BJ (cell line): ENCODE measurements at places on chromosomes 2 and 18. TPM values are rescaled to one million over a fixed set of nuclear protein-coding genes. Genes with fewer than 3 reads are reported as not detected.

The KCNG2 gene
- not detected in 2 replicates for polyA plus RNA-seq

The TBR1 gene
- polyA plus RNA-seq, result not detected in 2 replicates

The REV1 gene
- 17.9 and 23.5 TPM in 2 replicates for polyA plus RNA-seq

The SCYGR1 gene
- polyA plus RNA-seq, result not detected in 2 replicates

The PLEK gene
- polyA plus RNA-seq, result 0.07 TPM in 1 of 2 replicates, not detected in the other

The BOLL gene
- not detected in 2 replicates for polyA plus RNA-seq

The C1GALT1C1L gene
- 0.12 and 0.48 TPM in 2 replicates for polyA plus RNA-seq

The MYCN gene
- polyA plus RNA-seq, result not detected in 2 replicates

The RIT2 gene
- not detected in 2 replicates for polyA plus RNA-seq

The ATL2 gene
- 9.3 and 12.5 TPM in 2 replicates for polyA plus RNA-seq

The CFC1 gene
- polyA plus RNA-seq, result not detected in 2 replicates

The SERPINB2 gene
- polyA plus RNA-seq, result 15.2 and 22.1 TPM in 2 replicates

The CCDC178 gene
- not detected in 2 replicates for polyA plus RNA-seq

The LINC00305 gene
- polyA plus RNA-seq, result not detected in 2 replicates

The KCNJ3 gene
- polyA plus RNA-seq, result 3.2 and 5.4 TPM in 2 replicates

The TRIB2 gene
- 11.0 and 12.5 TPM in 2 replicates for polyA plus RNA-seq

The CFAP221 gene
- polyA plus RNA-seq, result 0.12 TPM in 1 of 2 replicates, not detected in the other

The FAP gene
- 135 and 263 TPM in 2 replicates for polyA plus RNA-seq

The ELOA2 gene
- polyA plus RNA-seq, result not detected in 2 replicates

DNA sequence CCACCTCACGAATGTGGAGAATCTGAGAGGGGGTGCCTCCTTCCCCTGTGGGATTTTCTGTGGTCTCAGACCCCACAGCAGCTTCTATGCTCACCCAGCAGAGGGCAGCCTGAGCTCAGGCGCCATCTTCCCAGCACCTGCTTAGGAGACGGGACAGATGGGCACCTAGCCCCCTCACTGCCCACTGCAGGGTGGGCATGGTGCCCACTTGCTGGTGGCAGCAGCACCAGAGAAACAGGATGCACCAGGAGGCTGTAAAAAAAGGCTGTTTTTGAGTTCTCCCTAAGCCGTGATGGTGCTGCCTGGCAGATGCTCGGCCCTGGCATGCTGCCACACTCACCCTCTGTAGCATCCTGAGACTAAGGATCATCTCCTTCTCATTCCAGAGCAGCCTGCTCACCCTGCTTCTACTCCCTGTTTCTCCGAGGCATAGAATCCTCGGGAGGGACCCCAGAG lies 19.1 kb upstream of the SLC20A1 start:
- DNase-seq, result peak; percentile 19

DNA sequence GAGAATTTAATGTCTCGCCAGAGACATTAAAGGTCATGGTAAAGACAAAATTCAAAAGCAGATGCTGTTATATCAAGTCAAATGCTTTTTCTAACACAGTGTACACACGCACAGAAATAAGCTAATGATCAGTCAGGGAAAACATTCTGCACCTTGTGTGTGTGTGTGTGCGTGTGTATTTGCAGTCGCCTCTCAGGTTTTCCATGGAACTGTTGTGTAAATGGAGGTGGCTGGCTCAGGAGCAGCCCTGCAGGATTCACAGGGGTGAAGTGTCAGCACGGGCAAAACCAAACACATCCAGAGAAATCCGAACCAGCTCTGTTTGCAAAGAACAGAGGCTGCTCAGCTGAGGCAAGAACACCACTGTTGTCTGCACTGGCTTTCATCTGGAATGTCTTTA lies 76.2 kb upstream of the YWHAQ start:
- no peak for DNase-seq

DNA sequence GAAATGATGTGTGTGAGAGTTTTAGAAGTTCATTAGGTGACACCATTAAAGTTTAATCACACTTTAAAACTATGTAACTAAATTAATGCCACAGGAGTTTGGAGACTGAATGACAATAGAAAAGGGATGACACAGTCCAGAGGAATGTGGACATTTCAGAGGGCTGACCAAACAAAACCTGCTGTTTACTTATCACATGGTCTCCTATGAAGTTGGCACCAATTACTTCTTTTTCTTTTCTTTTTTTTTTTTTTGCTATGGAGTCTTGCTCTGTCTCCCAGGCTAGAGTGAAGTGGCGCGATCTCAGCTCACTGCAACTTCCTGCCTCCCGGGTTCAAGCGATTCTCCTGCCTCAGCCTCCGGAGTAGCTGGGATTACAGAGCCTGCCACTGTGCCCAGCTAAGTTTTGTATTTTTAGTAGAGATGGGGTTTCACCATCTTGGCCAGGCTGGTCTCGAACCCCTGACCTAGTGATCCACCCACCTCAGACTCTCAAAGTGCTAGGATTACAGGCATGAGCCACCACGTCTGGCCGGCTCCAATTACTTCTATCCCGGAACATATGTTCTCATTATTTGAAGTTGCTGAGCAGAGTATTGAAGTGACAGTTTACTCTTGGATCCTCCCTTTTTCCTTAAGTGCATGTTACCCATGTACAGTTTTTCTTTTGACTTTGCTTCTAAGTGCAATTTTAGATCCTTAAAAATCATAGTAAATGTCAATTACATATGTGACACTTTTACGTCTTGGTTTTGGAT lies 4.3 kb downstream of the AGPS start:
- DNase-seq, result no peak

DNA sequence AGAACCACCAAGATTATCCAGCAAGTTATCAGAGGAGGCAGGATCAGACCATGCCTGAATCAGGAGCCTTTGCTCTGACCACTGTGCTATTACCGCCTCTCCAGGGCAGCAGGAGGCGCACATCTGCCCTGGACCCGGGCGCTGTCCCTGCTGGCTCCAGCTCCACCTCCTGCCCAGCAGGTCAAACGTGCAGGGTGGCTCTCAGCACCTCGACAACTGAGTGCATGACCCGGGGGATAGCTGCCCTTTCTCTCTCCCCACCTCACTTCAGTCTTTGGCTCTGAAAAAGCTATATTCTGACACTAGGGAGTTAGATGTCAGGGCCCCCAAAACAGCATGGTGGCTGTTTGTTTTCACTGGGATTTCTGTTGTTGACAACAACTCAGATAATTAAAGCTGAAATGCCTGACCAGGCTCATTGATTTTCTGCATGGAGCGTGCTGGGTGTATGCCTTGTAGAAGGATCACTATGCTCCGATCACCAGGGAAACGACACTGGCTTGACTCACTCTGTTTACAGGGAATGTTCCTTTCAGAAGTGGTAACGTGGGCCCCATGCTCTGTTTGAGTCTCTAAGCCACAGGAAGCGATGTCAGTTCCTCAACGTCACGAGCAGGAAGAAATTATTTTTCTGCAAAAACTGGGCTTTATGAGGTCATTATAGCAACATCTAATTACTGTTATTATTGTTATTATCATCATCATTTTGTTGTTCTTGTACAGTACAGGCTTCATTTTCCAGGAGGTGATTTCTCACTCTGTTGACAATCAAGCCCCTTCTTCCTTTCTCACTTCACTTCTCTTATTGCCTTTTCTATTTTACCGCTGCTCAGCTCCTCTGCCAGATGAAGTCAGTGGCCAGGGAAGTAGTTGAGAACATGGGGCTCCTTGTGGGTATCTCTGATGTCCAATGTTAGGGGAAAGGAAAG lies 125.6 kb downstream of the PLB1 start:
- peak; percentile 81 for DNase-seq

- DNase-seq, result no peak
Measured at GRCh38 chr2:132448771-132449170, 32.2 kb downstream of the GPR39 start.

GRCh38 chr2:205998583-205998982 lies 87.4 kb downstream of the INO80D start:
- no peak for DNase-seq

DNA sequence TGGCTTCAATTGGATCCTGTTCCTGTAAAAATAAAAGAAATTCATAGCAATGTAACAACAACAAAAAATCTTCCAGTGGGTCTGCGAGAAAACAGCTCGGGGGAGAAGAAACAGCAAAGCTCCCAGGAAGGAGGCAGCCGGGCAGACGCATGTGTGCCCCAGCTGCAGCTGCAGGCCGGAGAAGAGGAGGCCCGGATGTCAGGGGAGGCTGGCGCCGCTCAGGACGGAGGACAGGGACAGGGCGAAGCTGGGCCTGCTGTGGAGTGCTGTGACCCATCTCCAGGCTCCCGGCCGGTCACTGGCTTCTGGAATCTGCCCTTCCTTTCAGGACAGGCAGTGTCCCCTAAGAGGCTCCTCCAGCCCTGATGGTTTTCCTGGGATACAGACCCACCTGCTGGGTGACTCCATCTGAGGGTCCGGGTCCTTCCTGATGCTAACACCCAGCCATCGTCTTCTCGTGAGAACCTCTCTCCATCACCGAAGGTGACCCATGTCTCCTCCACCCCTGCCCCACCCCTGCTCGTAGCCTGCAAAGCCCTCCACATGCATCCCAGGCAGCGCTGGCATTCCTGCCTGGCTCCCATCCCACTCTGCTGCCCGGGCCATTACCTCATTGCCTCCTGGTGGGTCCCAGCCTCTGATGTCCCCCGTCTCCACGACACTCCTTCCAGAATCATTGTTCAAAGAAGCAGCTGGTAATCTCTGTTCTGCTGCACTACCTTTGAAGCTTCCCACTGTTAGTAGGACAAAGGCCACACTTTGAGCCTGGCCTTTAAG lies 145.4 kb upstream of the TWIST2 start:
- DNase-seq, result no peak

DNA sequence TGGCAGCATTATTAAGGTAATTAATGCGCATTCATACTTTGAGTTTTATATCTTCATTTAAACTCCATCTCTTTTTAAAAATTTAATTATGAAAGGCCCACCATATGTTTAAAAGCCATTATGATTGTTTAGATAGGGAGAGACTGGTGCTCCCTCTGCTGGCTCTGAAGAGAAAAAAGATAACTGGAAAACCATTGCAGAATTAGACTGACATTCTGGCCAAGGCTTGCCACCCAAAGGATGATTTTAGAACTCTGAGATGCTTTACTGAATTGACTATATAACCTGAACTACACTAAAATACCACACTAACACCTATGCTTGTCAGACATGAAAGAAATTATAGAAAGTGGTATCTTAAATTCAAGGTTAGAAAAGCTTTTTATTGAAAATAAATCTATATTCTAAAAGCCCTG lies 127.6 kb upstream of the SPOPL start:
- DNase-seq, result no peak

- DNase-seq, result no peak
Measured at GRCh38 chr2:227436436-227437174, 35.4 kb upstream of the AGFG1 start.

- DNase-seq, result no peak
Measured at GRCh38 chr18:78821396-78821795, 158.2 kb upstream of the SALL3 start.

DNA sequence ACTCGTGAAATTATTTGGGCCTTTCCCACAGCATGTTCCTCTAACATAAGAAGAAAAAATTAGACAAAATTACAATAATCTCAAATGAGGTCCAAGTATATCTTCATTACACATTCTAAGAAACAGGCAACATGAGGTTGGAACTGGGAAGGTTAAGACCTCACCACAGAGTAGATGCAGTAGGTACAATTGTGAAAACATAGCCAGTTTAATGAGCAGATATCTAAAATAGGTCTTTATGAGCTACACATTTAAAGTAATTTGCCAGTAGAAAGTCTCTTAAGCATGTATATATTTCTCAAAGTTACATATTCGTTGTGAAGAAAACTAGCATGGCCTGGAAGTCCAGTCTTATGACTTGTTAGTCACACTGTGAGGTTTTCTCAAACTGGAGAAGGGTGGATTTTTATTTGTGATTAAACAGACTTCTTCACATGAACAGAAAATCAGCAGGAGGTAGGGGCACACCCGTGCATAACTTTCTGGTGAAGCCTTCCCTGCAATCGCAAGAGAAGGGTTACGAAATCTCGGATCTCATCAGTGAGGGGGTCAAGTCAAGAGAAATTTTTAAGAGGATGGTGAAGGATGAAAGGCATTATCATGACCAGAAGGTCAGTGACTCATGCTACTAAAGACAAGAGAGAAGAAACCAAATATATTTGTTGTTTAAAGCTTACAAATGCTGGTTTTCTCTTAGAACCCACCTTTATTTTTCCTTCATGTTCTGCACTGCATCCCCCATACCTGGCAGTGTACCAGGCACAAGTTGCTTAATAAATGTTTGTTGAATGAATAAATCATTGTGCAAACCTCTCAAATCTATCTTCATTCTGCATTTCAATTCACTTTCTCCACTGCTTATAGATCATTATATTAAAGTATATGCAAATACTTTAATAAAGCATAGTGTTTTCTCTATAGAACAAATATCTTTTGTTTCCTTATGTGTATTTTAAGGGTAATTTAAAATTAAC lies 5.1 kb upstream of the RAB27B start:
- peak; percentile 94 for DNase-seq

DNA sequence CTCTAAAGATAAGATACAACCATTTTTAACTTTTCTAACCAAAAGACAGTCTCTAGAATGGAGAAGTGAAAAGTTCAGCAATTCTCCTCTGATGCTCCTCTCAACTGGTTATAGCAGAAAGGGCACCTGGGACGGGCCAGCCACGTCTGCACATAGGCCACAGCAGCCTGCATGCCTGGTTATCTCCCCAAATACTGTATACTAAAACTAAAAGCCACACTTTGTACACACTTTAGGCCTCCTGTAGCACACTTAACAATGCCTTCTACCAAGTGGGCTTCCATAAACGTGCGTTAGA lies 179.1 kb downstream of the ANKRD44 start:
- DNase-seq, result no peak

DNA sequence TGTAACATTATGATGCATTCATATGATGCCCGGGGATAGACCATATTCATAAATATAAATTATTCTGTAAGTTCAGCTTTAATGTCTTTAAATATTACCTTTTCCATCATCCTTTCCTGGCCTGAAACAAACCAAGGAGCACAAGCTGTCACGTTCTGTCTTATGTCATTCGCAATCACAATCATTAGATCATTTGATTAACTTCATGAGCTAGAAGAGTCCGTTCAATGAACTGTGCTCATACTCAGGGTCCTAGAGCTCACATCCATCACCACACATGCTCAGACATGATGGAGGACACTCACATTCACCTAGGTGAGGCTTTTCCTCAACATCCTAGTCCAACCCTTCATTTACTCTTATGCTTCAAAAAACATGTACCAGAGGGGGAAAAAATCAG lies 599.0 kb upstream of the ID2 start:
- no peak for DNase-seq

DNA sequence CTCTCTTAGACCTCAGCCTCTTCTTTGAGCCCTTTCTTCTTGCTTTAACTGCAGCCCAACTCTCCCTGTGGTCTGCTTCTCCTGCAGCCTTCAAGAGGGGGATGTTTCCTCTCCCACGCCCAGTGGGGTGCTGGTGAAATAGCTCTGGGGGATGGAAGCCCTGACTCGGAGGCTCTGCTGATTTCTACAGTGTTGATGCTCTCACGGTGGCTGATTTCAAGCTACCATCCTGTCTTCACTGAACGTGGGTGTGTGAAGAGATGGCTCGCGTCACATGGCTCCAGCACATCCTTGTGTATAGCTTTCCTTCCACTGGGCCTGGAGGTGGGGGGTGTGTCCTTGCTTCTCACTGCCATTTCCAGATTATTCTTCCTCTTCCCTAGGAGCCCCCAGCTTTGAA lies 20.0 kb downstream of the MPP4 start:
- DNase-seq, result no peak

DNA sequence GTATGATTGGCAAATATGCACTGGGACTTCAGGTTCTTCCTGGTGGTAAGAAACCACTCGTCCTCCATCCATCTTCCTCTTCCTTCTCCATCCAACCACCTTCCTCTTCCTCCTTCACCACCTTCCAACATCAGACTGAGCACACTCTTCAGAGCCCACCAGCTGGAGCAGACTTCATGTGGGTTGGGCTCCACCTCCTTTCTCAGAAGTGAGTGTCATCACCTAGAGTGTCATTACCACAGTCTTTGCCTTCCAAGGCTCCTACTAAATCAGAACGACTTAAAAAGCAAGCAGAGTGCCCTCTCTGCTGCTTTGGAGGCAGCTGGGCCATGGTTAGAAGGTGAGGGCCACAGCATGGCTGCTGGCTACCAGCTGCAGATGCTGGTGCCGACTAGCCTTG lies 171.6 kb downstream of the SH3RF3 start:
- no peak for DNase-seq
